Left lung (tissue), 14 donors: ENCODE measurements at places on chromosomes 2 and 18.

- no peak for DNase-seq
These were observed 10.1 kb downstream of the ZEB2 start for GRCh38 chr2:144509879-144510221.

DNA sequence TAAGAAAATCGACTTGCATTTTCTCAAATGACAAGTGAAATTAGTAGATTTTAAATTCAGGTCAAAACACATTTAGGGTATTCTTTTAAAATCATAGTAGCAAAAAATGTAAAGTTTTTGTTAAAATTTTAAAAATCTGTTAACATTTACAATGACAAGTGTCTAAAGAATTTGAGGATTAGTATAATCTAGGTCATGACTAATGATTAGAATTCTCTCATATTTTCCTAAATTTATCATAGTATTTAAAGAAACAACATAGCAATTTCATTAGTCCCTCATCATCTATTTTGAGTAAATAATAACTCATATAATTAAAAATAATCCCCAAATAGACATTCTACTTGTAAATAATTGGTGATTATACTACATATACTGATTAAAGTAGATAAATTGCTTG is 23.6 kb downstream of the THUMPD2 start:
- DNase-seq, result no peak

DNA sequence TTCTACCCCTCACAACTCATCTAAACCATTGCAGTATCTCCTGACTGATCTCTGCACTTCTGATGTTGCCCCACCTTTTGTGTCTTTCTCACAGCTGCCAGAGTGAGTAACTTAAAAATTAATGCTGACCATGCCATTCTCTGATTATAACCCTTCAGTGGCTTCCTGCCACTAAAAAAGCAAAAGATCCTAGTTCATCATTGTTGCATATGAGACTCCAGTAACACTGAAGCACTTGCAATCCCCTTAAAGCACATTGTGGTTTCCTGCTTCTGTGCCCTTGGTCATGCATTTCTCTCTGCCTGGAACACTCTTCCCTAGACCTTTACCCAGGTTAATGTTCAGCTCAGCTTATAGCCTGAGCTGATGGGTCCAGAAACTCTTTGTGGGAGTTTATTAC is 95.1 kb upstream of the WDSUB1 start:
- no peak for DNase-seq

- no peak for DNase-seq
These were observed 109.0 kb upstream of the ALK start for GRCh38 chr2:30030361-30030760.

- DNase-seq, result no peak
These were observed 574.2 kb downstream of the CCDC85A start for GRCh38 chr2:56757884-56758545.

- DNase-seq, result no peak
These were observed 90.2 kb upstream of the ODC1 start for GRCh38 chr2:10538224-10538894.

DNA sequence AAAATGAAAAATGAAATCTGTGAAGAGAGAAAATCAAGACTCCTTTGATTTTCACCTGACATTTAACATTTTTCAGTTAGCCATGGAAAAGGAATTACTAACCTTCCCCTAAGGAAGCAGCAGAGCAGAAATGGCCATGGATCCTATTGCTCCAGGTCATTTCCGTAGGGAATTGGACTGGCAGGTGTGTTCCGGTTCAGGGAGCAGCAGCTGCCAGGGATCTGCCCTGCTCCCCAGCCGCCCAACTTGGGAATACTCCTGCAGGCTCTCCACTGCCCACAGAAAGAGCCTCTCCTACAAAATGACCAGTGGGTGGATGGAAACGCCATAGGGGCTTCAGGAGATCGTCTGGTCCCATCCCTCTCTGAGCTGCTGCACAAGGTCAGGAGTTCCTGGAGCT is 86.0 kb upstream of the MAPK4 start:
- no peak for DNase-seq

DNA sequence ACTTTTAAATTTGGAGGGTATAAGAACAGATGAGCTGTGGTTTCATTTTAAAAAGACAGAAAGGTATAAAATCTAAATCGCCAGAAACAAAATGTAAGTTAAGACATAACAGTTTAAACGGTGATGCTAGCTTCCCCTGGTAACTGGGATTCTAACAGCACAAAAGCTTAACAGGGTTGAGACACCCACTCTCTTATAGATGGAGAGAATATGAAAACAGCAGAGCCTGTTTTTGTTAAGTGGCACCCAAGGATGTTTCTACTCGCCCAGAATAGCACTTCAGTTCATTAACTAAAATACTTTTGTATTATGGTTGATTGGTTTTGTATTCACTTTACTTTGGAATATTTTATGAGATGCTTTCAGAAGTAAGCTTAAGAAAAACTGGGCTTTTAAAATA is 151.9 kb upstream of the RND3 start:
- no peak for DNase-seq
